Activated T-cell treated with anti-CD3 and anti-CD28 coated beads, Interleukin-2, amount 50 U/mL, for 1 hour (primary cell): ENCODE measurements at places on chromosomes 16 and 17.

- no peak for DNase-seq
Measured at GRCh38 chr16:68927018-68927417, 83.7 kb downstream of the TANGO6 start.

- DNase-seq = no peak
Measured at GRCh38 chr16:57100445-57100844, 8.1 kb downstream of the CPNE2 start.

GRCh38 chr17:67707442-67707841 lies 10.3 kb upstream of the NOL11 start:
- no peak for DNase-seq

DNA sequence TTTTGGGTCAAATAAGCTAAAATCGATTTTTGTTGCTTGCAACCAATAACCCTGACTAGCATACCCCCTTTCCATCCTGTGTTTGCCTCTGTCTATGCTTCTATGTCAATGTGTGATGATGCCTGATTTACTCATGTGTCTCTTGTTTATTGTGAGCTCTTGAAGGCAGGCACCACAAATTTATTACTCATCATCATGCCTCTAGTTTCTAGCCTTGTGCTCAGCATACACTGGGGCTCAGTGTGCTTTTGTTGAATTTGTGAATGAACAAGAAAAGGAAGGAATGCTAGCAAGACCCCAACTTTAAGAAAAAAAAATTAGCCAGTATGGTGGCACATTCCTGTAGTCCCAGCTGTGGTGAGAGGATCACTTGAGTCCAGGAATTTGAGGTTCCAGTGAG lies 119.1 kb upstream of the GPR139 start:
- no peak for DNase-seq

DNA sequence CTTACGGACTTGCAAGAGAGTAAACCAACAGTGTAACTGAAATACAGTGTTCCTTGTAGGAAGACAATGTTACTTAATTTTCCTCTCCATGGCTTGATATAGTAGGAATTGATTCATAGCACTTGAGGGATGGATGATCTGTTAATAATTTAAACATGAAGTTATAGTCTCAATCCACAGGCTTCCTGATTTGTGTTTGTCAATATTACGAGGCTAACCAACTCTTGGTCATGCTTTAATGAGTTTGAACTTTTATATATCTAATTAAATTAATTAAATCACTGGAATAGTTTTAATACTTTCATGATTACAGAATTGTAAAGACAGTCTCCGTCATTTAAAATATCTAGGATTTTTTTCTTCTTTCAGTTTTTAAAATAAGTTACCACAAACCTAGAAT lies 112.0 kb upstream of the HAS3 start:
- DNase-seq = no peak

DNA sequence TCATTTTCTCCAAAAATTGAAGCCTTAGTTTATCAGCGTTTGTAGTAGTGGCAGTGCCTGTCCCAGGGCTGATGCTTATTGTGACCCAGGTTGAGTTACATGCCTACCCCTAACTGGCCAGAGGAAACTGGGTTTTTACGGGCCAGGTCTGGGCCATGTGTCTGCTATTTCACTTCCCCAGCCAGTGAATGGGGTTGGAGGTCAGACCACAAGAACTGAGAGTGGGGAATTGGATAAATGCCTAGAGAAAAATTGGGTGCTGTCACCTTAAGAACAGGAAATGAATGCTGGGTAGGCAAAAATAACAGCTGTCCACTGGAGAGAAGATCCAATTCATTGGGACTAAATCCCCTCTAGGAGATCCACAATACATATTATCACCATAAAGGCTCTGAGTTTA lies 5.2 kb downstream of the ADPRM start:
- no peak for DNase-seq

DNA sequence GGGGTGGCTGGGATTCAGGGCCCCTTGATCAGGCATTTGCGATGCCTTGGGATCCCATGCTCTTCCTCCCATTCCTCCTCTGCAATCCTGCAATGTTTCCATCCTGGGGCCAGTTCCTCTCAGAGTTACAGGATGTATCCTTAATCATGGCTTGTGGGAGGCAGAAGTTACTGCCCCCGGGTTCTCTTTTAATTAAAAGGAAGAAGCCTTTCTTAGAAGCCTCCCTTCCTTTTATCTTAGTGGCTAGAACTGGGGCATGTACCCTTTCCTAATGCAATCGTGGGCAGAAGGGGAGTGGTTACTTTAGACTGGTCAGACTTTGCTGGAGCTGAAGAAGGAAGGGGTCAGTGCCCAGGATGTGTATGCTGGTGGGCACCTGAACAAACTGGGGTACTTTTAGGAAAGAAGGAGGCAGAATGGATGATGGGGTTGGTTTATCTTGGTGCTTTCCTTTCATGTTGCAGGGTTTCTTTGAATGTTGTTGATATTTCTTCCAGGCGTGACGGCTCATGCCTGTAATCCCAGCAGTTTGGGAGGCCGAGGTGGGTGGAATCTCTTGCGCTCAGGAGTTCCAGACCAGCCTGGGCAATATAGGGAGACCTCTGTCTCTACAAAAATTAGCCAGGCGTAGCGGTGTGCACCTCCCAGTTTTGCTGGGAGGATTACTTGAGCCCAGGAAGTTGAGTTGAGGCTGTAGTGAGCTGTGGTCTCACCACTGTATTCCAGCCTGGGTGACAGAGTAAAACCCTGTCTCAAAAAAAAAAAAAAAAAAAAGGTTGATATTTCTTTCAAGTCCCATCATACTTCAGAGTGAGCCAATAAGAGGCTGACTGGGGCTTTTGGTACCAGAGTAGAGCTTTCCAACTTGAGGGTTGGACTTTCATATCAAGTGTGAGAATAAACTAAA lies 13.2 kb upstream of the SPN start:
- DNase-seq = no peak

DNA sequence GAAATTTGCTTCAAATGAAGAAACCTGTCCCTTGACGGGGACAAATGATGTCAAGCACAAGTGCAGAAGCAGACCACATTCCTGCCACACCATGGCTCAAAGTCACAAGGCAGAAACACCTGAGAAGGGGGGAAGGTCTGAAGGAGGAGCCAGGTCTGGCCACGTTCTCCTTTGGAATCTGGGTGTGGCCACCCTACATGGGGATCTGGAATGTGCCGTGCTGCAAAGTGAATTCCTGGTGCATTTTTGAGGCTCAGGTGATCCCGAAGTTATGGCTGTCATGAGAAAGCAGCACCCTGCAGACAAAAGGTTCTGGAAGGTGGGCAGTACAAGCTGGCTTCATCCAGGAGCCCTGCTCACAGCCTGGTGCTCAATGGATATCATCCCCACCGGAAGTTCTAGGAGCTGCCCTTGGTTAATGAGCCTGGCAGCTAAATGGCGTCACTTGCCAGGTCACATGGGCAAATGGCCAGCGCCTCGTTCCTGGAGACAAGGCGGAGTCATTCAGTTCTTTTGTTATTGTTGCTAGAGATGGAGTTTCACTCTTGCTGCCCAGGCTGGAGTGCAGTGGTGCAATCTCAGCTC lies 20.1 kb upstream of the ADCY9 start:
- no peak for DNase-seq

DNA sequence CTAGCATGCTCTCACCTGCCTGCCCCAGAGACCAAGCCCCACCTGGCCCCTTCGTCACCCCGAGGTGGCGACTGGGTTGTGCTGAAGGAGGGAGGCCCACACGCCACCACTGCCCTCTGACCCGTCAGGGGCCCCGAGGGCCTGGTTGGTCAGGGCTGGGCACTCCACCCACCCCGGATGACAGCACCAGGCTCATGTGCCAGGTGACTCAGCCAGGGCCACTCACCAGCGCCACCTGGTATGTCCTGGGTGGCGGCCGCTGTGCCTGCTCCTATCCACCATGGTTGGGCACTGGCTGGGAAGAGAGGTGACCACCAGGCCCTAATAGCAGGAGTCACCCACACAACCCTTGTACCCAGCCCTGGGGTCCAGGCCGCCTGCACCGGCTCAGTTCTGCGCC lies 68.9 kb downstream of the JPH3 start:
- DNase-seq = no peak

GRCh38 chr16:30139583-30140481 lies 16.8 kb upstream of the MAPK3 start:
- DNase-seq = no peak

- no peak for DNase-seq
Measured at GRCh38 chr16:25093208-25094061, 18.1 kb upstream of the LCMT1 start.

DNA sequence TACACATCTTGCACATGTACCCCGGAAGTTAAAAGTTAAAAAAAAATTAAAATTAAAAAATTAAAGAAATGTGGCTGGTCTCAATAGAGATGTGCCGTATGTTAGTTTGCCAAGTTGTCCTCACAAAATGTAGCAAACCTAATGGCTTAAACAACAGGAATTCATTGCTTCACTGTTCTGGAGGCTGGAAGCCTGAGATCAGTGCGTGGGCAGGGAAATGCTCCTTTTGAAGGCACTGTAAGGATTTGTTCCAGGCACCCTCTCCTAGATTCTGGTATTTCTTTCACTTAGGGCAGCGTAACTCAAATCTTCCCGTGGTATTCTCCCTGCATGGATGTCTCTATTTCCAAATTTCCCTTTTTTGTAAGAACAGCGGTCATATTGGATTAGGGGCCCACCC lies 32.7 kb upstream of the MON1B start:
- DNase-seq = no peak

DNA sequence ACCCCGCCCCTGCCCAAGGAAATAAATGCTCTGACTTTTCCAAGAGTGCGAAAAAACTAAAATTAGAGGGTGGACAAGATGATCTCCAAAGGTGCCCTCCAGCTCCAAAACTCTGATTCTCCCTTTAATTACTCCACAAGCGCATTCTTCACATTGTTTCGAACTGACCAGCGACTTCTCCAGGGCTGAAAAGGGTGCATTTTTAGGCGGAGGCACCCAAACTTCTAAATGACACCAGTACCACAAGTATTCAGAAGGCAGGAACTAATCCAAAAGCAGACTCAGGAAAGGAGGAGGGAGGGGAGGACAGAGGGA lies 750 bp downstream of the ZFHX3 start:
- DNase-seq = no peak

DNA sequence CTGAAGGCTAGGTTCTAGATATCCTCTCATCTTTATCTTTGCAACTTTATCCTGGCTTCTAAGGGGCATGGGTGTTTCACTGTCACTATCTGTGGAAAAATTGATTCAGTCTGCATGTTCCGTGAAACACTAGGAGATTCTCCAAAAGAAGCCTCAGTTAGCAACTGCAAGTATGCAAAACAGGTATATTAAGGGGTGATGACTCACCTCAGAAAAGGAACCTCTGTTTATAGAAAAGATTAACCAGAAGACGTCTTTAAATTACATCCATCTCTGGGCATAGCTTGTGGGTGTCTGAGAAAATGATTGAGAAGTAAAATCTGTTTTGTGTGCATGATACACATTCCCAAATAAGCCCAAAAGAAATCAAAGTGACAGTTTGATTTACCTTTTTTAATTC lies 353.8 kb upstream of the HSBP1 start:
- DNase-seq = no peak

DNA sequence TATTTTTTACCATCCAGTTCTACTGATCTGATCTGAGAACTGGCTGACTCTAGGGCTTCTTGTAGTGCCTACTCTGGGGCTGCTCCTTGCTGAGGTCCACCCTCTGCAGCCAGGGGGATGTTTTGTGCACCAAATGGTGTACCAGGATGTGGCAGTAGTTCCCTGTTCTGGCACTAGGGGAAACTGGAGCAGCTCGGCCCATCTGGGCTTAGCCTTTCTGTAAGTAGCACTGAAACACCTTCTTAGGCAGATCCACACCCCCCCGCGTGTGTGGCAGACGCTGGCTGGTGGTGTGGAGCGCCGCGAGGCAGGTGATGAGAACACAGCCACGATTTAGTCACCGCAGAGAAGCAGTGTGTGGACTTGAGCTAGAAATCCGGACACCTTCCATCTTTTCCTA lies 17.0 kb downstream of the DUSP14 start:
- DNase-seq = no peak

DNA sequence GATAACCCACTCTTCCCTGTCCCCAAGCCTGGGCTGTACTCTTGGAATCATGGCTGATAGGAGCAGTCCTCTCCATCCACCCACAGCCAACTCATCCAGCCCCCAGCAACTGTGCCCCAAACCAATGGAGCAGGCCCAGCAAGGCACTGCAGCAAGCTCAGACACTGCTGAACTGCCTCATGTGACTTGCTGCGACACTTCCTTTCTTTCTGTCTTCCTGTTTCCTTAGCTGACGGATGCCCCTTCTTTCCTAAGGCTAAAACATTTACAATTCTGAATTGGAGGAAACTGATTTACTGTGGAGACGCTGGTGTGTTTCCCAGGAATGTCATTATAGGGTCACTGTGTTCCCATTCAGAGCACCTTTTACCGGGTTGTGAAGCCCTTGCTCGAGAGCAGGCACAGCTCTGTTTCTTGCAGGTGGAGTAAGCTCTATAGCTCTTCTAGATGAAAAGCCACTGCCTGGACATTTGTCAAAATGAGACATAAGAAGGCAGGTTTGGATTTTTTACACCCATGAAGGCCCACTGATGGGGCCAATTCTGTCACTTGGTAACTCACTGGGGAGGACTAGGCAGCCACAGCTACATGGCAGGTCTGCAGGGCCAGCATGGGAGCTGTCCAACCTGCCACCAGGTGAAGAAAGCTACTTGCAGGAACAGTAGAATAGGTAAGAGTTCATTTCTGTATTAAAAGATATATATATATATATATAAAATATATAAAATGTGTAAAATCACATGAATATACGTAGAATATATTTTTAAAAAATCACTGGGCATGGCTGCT lies 27.4 kb downstream of the TMEM11 start:
- no peak for DNase-seq

DNA sequence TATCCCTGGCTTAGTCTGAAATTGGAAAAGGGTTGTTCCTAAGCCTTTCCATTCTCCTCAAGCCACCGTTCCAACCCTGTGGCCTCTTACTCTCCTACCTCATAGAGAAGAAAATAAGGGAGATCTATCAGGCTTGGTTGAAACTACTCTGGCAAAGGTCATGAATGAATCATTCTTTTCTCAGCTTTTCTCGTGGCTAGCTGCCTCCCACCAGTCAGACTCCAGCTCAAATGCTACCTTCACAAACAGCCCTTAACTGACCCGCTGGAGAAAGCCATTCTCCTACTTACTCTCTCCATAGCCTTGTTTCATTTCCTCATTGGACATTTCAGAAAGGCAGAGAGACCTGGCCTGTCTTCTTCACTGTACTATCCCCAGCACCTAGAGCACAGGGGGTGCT lies 8.9 kb downstream of the MYH10 start:
- DNase-seq = no peak

GRCh38 chr17:30332057-30332542 lies 1.8 kb downstream of the TMIGD1 start:
- DNase-seq = peak; percentile 33

DNA sequence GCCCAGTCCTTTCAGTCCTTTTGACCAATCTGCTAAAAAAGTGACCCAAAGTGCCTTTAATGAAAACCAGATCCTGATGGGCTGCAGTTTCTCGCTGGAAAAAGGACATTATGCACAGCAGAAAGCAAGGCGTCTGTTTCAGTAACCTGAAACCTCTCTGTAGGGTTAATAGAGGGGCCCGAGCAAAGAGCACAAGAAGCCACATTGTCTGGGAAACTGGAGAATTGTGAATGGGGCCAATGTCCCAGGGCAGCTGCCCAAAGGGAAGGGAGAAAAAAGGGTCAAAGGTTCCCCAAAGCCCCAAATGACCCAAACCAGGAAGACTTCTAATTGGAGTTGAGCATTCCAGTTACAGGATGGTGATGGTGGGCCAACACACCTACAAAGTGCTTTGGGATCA lies 3.0 kb downstream of the OTOA start:
- no peak for DNase-seq

- no peak for DNase-seq
Measured at GRCh38 chr16:21156767-21157467, 1.6 kb upstream of the LDAF1 start.
